ENCODE measurements at places on chromosomes 1 and 21.

- no peak for DNase-seq
Measured at GRCh38 chr1:208977012-208977411, 606.5 kb upstream of the CAMK1G start.

DNA sequence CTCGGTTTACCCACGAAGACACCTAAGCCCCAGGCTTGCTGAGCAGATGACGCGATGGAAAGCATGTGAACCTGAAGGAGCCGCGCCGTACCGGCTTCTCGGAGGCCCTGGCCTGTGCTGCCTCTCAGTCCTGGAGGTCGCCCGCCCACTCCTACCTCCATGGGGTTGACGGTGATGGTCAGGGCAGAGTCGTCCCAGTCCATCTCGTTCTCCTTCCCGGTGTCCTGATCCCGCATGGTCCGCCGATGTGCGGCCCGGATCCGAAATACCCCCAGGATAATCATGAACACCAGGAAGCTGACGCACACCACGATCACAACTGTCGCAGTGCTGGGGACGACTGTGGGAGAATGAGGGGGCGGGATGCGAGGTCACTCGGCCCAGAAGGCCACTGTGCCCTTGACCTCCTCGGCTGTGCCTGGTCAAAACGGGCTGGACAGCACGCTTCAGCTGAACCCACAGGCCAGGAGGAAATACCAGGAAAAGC lies 79.6 kb downstream of the PIK3CD start:
- DNase-seq: no peak

- DNase-seq: no peak
Measured at GRCh38 chr1:216183007-216183406, 240.2 kb downstream of the USH2A start.

DNA sequence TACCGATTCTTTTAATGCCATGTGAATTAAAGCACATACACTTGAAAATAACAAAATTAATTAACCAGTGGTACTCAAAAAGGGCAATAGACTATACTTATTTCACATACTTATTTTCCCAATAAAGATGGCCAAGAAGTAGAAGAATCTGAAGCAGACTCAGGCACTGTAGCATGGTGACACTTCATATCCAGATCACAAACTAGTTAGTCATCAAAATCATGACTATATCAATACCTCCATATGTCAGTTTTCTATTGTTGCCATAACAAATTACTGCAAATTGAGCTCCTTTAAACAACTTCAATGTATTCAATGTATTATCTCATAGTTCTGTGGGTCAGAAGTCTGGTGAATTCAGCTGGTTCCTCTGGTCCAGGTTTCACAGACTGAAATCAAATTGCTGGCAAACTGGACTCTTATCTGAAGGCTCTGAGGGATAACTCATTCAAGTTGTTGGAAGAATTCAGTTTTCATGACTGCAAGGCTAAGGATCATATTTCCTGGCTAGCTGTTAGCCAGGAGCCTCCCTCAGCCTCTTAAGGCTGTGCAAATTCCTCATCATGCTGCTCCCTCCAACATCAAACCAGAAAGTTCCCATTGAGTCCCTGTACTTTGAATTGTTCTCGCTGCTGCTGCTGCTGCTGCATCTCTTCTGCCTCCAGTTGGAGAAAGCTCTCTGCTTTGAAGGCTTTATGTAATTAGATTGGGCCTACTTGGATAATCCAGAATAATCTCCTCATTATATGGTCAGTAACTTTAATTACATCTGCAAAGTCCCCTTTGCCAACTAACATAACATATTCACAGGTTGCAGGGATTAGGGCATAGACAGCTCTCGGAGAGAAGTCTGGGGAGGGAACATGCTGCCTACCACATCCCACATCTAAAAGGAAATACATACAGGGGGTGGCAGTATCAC lies 91.5 kb downstream of the MRPL39 start:
- no peak for DNase-seq

- no peak for DNase-seq
Measured at GRCh38 chr21:40331172-40331571, 463.9 kb downstream of the PCP4 start.

DNA sequence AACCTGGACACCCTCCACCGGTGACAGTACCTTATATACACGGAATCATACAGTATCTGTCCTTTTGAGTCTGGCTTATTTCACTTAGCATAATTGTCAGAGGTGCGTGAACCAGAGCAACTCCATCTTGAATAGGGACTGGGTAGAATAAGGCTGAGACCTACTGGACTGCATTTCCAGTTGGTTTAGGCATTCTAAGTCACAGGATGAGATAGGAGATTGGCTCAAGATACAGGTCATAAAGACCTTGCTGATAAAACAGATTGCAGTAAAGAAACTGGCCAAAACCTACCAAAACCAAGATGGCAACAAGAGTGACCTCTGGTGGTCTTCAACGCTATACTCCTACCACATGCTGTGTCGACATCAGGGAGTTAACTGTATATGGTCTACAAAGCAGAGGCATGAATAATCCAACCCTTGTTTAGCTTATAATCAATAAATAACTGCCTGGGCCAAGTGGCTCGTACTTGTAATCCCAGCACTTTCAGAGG lies 1.4 kb upstream of the FDPS start:
- no peak for DNase-seq

- DNase-seq: no peak
Measured at GRCh38 chr1:160158031-160158430, 6.6 kb downstream of the ATP1A4 start.

- no peak for DNase-seq
Measured at GRCh38 chr1:230280054-230280795, 145.9 kb downstream of the PGBD5 start.

DNA sequence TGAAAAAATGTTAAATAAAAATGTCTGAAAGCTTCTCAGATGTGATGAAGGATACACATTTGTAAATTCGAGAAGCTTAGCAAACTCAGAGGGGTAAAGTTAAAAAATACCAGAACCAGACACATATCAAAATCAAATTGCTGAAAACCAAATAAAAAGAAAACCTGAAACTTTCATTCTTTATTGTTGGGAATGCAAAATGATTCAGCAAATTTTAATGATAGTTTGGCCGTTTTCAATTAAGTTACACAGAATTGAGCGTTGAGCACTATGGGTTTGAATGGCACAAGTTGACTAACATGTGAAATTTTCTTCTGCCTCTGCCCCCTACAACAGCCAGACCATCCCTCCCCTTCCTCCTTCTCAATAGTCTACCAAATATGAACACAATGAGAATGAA lies 33.5 kb upstream of the GRIK1 start:
- no peak for DNase-seq

- no peak for DNase-seq
Measured at GRCh38 chr1:6603238-6603914, 707 bp upstream of the KLHL21 start.

DNA sequence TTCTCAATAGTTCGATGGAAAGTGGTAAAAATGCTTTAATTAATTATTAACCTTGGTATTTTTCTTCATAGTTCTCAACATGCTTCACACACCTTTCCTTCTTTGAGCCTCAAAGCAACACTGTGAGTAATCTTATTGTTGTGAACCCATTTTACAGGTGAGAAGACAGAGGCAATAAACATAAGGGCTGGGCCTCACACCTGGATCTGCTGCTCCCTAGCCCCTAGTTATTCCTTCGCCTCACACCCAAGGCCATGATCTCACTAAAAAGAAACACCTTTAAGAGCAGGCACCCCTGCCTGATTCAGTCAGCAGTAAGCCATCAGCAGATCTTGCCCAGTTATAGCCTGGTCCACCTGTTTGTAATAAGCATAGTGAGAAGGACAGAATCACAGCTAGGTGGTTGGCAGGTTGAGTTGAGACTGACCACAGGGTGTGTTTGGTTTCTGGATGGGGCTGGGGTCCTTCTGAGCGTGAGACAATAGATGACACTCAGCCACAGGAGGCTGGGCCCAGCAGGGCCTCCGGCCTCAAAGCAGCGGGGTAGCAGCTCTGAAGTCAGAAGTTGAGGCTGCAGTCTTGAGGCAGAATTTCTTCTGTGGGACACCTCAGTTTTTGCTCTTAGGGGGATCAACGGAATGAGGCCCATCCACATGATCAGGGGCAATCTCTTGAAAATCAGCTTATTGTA lies 203.9 kb downstream of the RHOU start:
- no peak for DNase-seq

DNA sequence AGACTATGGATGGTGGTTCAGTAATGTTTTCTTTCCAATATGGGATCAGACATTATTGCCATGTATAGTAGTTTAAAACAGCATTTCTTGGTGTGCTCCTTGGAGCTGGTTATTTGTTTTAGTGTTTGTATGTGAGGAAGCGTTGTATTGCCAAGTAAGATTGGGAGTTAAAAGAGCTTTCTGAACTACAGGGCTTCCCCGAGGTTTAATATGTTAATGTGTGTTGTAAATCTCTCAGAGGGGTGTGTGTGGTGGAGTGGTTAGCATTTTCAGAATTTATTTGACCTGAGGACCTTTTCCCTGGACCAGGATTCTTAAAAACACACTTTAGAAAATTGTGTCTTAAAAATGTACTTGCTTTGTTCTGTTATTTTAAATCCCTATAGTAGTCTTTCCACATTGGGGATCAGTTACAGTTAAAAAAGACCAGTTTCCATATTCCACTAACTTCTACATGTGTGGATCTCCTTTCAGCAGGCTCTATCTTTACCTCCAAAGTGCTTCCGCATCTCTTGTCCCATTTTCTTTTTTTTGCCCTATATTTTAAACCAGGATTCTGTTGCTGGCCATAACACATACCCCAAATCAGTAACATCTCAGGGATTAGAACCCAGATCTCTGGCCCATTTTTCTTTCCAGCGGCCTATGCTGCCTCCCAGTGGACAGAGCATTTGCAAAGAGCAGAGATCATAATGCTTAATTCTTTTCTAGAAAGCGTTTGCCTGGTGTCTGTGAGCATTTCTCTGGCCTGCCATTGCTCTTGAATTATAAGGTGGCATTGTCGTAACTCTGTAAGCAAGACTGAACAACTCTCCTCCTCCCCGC lies 58.6 kb downstream of the PBX1 start:
- no peak for DNase-seq

- DNase-seq: no peak
Measured at GRCh38 chr1:169527001-169527400, 41.3 kb upstream of the SLC19A2 start.

- no peak for DNase-seq
Measured at GRCh38 chr1:200075938-200076546, 48.5 kb downstream of the NR5A2 start.

DNA sequence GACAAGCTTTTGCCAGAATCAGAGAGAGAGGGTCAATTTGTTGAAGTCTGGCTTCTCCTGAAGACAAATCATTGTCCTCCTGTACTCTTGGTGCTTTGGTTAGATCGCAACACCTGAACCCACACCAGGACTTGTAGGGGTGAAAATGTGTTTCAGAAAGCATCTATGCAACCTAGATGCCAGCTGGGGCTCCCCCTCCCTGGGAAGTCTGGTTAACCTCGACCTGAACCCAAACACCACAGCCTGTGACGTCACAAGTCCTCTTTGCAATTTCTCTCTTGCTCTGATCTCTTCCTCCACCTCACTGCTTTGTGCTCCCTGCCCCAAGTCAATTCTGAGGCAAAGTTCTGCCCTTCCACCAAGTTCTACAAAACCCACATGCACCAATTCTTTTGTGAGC lies 42.8 kb upstream of the USP24 start:
- DNase-seq: no peak

DNA sequence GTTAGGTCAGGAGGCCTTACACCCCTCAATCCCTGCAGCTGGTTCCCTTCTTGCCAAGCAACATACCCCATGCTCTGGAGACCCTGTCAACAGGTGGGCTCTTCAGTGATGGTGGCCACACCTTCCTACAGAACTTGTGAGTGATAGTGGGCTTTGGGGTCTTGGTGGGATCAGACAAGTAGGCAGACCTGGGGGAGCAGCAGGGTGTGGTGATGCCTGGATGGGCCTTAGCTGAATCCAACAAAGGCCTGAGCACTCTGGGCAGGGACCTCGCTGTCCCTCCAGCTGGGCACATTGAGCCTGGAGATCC lies 14.9 kb downstream of the FAAH start:
- DNase-seq: no peak

GRCh38 chr1:50183378-50184133 lies 74.8 kb downstream of the ELAVL4 start:
- DNase-seq: no peak

DNA sequence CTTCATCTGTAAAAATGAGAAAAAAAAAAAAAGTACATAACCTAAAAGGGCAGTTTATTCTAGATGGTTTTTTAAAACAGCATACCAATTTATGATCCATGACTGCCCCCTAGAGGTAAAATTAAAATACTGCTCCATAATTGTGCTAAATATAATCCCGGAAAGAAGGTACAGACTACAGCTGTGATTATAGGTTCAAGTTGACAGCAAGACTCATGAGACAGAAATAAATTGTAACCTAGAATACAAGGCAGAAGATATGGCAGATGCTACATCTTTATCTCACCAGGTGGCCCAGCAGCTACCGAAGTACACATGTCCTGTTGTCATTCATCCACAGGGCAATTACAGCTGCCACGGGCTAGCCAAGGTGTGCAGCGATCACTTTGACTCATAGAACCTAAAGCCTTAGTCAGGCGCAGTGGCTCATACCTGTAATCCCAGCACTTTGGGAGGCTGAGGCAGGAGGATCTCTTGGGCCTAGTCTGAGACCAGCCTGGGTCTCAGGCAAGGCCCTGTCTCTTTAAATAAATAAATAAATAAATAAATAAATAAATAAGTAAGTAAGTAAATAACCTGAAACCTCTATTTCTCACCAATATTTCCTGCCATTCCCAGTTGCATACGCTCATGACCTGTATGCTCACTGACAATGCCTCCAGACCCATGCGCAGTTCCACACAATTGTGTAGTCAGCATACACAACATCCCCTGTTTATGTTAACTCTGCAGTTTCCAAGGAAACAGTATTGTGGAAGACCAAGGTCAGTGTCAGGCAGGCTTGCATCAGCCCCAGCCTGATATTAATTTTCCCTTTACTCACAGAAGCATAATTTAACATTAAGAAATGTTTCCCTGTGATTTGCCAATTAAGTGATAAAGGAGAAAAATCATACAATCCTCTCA lies 18.3 kb upstream of the PPIE start:
- no peak for DNase-seq

DNA sequence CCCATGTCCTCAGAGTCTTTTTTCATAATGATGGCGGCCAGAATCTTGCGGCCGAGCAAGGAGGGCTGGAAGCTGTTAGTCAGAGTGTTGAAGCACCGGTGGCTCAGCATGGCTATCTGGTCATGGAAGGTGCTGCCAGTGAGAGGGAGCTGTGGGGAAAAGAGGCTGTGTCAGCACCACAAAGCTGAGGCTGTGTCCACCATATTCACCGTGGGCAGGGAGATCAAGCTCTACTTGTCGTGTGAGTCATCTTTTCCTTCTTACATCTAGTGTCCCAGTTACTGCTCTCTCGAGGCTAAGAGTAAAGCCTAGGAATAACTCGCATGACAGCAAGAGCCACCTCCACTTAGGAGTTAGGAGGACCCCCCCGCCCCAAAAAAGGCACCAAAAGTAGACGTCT lies 18.2 kb downstream of the ADAR start:
- no peak for DNase-seq

Measured in H54 (cell line).